ENCODE measurements at places on chromosomes 1 and 21.
A peak's percentile ranks its signal among the peaks of the same experiment; 100 is the strongest.

- DNase-seq: no peak
Measured at GRCh38 chr1:192311281-192311680, 5.5 kb upstream of the RGS21 start.

GRCh38 chr1:203278885-203279406, 26.4 kb upstream of the BTG2 start:
- DNase-seq: no peak

DNA sequence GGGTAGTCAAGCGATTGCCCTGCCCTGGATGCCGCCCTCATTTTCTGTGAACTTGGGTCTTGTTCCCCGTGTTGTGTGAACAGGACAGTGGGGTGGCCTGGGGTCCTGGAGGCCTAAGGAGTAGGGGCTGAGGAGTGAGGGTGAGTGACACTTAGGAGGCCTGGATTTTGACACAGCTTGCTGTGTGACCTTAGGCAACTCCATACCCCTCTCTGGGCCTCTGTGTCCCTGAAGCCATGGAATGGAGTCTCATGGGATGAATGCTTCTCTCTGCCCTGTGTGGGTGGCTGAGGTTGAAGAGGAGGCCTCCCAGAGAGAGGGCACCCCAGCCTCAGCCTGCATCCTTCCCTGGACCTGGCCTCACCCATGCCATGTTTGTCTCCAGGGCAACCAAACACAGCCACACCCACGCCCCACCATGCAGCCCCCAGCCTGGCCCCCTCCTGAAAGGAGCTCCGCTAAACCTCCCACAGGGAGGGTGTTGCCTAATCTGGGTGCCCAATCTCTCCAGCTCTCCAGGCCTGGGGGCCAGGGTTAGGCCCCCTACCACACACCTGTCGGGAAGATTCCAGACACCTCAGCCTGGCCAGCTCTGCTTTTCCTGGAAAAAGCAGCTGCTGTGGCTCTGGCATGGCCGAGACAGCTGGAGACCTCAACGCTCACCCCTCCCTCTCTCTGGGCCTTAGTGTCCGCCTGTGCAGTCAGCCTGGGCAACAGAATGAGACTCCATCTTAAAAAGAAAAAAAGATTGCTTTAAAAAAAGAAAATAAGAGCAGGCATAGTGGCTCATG, 9.9 kb downstream of the MYOM3 start:
- DNase-seq: no peak

GRCh38 chr1:53697721-53698383, 41.1 kb downstream of the GLIS1 start:
- no peak for DNase-seq

- DNase-seq: no peak
Measured at GRCh38 chr1:163115887-163116286, 46.7 kb downstream of the RGS4 start.

DNA sequence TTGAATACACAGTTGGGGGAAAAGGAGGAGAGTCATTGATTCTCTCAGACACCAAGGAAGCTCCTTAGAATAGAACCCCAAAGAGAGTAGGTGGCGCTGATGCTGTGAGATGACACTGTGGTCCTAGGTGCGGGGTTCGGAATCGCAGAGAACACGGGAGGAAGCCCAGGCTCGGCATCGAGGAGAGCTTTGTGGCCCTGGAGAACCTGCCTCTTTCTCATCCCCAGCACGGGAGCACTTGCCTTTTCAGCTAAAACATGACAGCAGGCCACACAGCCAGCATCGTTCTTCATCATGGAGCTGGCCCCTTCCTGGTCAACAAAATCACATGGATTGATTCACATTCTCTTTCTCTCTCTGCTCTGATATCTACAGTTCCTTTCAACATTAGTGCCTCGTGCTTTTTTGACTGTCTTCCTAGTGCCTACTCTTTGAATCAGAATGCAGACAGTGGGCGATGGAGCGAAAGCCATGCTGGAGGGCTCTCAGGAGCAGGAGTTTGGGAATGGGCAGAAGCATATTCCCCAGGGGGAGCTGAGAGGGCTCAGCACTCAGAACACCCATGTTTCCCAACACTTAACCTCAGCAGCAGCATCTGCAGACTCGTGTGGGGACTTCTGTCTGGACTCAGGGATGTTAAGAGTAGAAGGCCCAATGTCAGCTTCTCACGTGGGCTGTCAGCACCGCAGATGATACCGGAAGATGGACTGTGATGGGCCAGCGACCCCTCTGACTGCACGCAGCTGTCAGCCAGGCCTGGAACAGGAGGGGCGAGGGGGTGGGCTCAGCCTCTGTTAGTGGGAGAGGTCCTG, 539.4 kb downstream of the KIF26B start:
- DNase-seq: no peak

- DNase-seq: no peak
Measured at GRCh38 chr1:220487297-220487820, 40.6 kb upstream of the MARK1 start.

GRCh38 chr1:213154056-213154685, 103.1 kb downstream of the RPS6KC1 start:
- DNase-seq: no peak

- no peak for DNase-seq
Measured at GRCh38 chr1:170397061-170397460, 134.9 kb upstream of the GORAB start.

- DNase-seq: no peak
Measured at GRCh38 chr1:31633117-31633516, 11.6 kb downstream of the PEF1 start.

- no peak for DNase-seq
Measured at GRCh38 chr1:160883581-160884513, 1.1 kb downstream of the ITLN1 start.

GRCh38 chr1:216462066-216462775, 39.0 kb upstream of the USH2A start:
- no peak for DNase-seq

DNA sequence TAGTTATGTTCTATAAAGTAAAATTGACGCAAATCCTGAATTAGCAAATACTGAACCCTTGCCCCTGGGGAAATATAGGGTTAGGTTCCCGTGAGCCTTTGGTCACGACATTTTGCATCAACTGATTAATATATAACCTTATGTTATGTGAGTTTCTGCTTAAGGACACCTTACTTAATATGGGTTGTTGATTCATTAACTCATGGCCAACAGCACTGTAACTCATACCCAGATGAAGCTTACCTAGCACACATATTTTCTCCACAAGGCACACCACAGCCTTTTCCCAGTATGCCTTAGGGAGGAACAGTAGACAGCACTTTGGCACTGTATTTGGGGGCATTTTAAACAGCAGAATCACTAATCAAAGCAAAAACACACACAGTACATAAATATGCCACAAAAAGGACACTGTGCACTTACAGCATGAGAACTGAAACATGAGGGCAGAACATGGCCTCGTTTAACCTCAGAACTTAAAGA, 15.1 kb downstream of the INAVA start:
- no peak for DNase-seq

DNA sequence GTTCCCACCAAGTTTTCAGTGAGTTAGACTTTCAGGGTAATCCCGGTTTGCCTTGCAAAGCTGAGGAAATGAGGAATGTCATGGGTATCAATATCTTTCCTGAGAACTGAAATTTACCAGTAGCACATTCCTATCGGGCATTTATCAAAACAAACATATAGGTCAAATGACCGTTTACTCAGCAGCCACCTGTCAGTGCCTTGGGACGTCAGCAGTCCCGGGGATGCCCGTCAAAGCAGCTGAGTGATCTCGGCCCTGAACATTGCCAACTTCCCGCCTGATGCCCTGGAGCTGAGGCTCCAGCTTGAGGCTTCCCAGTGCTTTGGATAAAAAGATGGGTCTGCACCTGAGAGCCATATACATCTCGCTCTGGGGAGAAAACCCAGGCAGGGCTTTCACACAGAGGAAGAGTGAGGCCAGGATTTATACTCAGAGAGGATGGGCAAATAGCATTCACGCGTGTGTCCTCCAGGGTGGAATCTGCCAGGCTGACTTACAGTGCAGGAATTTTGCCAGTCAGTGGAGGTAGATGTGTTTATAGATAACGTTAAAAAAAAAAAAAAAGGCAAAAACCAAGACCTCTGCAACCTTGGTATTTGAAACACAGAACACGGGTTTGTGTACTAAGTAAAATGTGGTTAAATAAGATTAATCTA, 435.7 kb upstream of the VAMP3 start:
- no peak for DNase-seq

DNA sequence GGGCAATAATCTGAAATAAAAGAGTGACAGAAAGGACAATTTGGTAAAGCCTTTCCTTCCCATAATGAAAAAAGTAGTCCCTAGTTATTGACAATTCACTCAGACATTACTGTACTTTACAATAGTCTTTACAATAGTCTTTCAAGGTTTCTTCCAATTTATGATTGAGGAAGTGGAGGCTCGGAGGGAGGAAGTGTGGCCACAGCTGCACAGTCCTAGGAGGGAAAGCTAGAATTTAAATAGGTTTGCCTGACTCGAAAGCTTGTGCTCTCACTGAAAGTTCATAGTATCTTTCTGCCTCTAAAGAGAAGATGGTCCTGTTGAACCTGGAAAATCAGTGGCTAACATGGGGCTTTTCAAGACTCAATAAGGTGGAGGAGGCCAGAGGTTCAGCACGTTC, 203.2 kb downstream of the SDCCAG8 start:
- no peak for DNase-seq

DNA sequence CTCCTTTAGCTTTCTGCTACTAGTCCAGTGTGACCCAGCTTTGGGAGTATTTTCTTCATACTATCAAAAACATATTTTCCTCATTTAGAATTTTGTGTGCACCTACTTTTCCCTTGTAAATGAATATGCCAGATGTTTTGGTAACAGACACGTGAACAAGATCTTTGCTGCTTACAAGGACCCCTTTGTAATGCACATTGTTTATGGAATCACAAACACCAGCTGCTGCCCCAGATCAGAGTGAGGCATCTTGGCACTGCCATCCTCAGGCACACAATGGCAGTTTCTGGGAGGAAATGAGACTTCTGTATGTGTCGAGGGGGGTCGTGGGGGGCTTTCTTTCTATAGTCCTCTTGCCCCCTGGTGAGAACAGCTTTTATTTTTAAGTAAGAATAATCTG, 115.7 kb downstream of the RGL1 start:
- no peak for DNase-seq

DNA sequence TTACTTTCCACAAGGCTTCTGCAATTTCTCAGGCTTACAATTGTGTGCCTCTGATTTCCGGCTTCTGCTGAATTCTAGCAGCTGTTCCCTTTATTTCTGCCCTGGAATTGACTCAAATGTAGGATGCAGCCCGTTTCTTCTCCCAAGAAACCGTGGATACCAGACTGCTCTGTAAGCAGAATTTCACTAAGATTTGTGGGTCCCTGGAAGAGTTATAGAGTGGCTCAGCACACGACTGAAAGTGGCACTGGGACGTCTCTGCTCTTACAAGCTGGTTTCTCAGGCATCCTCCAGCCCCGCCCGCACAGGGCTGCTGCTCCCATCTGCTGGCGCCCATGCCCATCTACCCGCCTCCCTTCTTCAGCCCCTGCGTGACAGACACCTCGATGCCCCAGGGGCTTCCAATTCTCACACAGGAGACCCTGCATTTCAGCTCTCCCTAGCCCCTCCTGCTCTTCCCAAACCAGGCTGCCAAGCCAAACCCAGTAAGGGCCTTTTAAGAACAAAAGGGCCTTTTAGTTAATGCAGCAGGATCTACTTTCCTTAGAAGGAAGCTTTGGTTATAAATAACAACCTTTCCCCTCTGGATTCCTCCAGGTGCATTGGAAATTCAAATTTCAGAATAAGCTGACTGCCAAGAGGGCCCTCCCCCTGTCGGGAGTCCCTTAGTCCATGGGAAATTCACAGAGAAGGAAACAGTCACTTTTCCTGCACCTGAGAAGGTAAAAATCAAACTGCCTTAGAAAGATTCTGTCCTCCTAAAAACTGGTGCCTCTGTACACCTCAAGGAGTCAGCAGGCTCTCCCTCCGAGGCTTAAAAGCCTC, 45.4 kb upstream of the TENT5B start:
- DNase-seq: peak; percentile 63

GRCh38 chr1:214550013-214550856, 1.2 kb downstream of the PTPN14 start:
- no peak for DNase-seq

- no peak for DNase-seq
Measured at GRCh38 chr1:168717906-168718891, 10.8 kb downstream of the DPT start.

DNA sequence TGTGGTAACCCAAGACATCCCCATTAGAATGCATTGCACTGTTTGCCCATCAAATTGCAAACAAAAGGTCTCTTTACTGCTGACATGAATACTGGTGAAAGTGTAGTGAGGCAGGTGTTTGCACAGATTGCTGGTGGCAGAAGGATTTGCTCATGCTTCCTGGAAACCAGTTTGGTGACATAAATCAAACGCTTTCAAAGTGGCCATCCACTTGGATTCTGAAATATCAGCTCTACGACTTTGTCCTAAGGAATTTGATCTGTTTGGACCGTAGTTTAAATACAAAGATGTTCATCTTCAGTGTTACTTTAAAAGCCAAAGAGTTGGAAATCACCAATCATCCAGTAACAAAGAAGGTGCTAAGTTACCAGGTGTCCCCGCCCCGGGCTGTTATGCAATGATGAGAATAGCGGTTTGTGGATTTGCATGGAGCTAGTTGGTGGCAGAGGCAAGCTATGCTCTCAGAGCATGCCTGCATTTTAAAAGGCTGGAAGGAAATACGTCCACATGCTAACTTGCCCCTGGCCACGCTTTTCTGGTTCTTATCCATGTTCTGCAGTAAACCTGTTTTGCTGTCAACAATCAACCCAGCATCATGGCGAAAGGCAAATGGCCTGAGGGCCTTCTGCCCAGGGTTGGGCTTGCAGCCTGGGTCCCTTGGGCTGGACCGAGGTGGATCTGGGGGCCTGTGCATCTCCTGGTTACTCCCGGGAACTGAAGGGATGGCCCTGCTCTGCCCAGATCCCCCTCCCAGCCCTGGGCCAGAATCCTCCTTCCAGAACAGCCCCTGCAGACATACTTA, 49.2 kb downstream of the UMODL1 start:
- DNase-seq: peak; percentile 97
